ENCODE measurements at places on chromosomes 2 and 18. TPM values are rescaled to one million over a fixed set of nuclear protein-coding genes. Genes with fewer than 3 reads are reported as not detected.

The ACYP2 gene
- 8.0 TPM for total RNA-seq

The GALNT13 gene
- 1.5 TPM for total RNA-seq

The VWA3B gene
- not detected for total RNA-seq

The LGALSL gene
- 4.9 TPM for total RNA-seq

GRCh38 chr2:163191372-163191771, 352.8 kb upstream of the KCNH7 start:
- no peaks in the 10 kb centered on the region for H3K36me3 ChIP-seq
- H3K27me3 ChIP-seq: no peaks in the 10 kb centered on the region
- H3K4me3 ChIP-seq: no peak overlapping the region
- H3K4me1 ChIP-seq: no peaks in the 10 kb centered on the region

DNA sequence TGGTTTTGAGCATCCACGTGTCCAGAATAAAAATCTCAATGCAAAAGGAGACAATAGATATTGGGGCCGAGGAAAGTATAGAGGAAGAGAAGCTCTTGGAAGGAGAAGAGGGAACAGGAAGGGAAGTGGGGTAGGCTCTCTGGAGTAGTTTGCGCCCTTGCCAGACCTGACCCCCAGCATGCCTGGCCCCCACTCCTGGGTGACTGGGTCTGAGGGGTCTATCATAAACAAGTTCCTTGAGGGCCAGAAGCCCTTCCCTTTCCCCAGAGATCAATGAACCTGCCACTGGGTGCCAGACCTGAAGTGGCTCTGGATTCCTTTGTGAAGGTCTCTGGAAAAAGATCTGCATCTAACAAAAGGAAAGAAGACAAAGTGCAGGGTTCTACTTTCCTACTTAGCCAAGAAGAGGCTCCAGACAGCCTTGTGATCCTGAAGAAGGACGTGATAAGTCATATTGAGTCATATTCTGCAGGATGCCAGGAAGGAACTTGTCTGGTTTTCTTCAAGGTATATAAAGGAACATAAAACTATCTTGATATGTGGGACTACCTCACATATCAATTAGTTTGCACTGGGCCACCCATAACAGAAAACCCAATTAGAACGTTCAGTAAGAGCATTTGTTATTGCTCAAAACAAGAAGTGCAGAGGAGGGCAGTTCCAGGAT, 18.7 kb upstream of the ATOH8 start:
- no peak for DNase-seq
- H3K4me1 ChIP-seq: no peaks in the 10 kb centered on the region
- no peaks in the 10 kb centered on the region for H3K36me3 ChIP-seq
- H3K27ac ChIP-seq: no peak overlapping the region

GRCh38 chr2:2825516-2826208, 494.6 kb upstream of the MYT1L start:
- no peaks in the 10 kb centered on the region for H3K27me3 ChIP-seq
- H3K4me3 ChIP-seq: no peak overlapping the region
- no peak for DNase-seq

DNA sequence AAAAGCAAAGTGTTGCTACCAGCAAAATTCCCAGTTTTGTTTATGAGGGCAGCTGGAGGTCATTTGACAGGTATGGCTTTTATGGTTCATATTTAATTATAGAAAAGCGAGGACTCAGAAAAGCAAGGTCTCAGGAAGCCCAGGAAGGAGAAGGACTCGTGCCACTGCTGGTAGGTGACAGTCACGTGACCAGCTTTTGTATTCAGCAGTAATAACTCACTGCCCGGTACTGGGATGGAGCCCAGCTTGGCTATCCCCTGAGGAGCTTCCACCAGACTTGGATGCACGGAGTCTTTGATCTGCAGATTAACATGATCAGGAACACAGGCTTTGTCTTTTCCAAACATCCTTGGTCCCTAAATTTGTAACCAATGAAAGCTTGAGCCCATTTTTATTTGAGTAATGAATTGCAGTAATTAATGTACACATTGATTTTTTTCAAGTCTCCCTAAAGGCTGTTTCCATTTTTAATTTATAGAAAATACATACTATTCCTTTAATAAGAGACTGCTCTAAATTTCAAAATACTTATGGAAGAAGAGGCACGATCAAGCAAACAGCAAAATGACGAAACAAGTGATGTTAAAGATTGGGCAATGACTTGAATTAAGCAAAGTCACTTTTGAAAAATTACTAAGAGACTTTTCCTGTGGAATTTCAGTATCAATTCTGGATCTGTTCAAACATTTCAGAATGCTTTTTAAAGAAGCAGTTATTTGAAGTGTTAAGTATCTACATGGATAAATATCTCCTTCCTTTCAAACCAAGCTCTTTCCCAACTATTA, 251.7 kb upstream of the HNRNPA3 start:
- H3K27me3 ChIP-seq: no peaks in the 10 kb centered on the region
- no peak for DNase-seq
- no peaks in the 10 kb centered on the region for H3K36me3 ChIP-seq
- H3K27ac ChIP-seq: no peak overlapping the region
- no peaks in the 10 kb centered on the region for H3K4me1 ChIP-seq

GRCh38 chr2:45011621-45012602, 2.7 kb upstream of the SIX2 start:
- DNase-seq: no peak
- H3K36me3 ChIP-seq: no peaks in the 10 kb centered on the region
- H3K27ac ChIP-seq: no peak overlapping the region
- no peak overlapping the region for H3K4me3 ChIP-seq
- H3K27me3 ChIP-seq: no peaks in the 10 kb centered on the region

- H3K27ac ChIP-seq: no peak overlapping the region
- H3K4me3 ChIP-seq: no peak overlapping the region
- H3K4me1 ChIP-seq: no peaks in the 10 kb centered on the region
These were observed 72.6 kb downstream of the ZNF532 start for GRCh38 chr18:58937071-58937886.

GRCh38 chr18:13610555-13611141, 115.7 kb downstream of the FAM210A start:
- no peaks in the 10 kb centered on the region for H3K36me3 ChIP-seq
- no peaks in the 10 kb centered on the region for H3K4me1 ChIP-seq
- no peak overlapping the region for H3K4me3 ChIP-seq
